NCI-H1417 treated with DMSO at 0.1 percent for 48 hours (cell line): ENCODE measurements at places on chromosomes 2 and 18.

DNA sequence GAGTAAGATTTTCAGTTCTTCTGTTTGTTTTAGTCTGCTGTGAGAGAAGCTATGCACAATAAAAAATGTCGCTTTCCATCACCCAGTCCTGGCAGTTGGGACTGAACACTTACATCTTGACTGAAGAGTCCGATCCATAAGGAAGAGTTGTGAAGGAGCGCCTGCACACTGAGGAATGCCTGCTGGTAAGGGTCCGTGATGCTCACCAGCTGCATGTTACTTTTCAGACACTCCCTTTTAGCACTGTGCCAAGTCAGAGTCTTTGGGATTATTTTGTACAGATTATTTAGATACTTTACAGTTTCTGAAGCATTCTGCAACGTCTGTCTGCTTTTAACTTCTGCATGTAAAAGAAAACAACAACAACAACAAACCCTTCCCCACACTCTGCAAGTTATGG lies 42.6 kb upstream of the CD302 start:
- DNase-seq = no peak

DNA sequence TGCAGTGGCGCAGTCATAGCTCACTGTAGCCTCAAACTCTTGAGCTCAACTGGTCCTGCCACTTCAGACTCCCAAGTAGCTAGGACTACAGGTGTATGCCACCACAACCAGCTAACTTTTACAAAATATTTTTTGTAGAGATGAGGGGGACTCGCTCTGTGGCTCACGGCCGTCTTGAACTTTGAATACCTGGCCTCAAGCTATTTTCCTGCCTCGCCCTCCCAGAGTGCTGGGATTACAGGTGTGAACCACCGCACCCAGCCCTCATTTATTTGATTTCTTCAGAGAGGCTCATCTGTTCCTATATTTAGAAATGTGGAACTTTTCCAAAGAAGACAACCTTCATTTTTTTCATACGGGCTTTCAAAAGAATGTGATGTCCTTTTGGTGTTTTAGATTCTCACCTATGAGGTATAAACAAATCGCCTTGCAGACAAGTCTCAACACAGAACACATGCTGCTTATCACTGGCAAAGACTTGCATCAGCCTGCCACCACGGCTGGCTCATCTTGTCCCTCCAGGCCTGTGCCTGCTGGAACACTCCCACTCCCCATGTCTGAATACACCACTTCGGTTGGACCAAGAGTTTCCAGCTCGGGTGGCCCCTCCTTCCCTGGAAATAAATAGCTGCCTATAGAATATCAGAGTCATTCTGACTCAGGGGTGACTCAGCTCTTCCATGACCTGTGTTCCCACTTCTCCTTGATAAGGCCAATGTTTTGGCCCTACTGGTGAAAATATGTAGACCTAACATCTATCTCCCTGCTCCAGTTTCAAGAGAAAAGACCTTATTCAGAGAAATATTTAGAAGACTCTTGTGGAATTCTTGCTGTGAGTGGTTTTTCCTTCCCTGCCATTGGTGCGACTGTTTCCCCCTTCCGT lies 202.6 kb downstream of the TGIF1 start:
- DNase-seq = no peak

- DNase-seq = no peak
These were observed 50.4 kb upstream of the MCM6 start for GRCh38 chr2:135926605-135927004.

DNA sequence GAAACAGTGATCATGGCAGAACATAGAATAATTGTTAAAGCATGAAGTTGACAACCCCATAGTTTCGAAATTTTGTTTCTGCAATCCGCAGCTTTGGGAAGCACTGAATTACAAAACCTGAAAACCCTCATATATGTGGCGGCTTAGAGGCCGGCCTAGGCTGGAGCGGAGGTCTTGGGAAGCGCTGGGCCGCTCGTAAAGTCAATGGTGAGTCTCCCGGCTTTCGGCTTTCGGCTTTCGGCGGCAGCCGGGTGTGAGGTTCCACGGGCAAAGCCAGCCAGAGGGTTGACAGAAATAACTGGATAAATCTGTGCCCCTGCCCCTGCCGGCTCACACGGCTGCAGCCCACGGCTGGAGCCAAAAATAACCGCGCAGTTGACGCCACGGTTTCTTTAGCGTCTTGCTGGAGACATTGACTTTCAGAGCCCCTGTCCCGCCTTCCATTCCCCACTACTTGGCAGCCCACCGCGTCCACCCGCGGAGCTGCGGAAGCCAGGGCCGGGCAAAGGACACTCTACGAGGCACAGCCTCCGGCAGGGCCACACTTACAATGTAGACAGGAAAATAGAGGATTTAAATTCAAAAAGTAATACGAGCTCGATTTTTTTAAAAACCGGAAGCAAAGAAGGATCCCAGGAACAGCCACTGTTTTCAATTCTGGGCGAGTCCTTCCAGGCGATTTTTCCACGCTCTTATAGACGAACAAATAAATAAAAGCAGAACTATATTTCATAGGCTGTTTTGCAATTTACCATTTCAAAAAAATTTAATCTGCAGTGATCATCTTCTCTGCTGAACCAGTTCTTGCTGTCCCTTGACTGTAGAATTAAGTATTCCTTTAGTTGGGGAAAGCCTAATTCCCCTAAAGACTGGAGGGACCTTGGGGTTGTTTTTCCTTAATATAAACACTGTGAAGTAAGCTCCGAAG lies 28.3 kb upstream of the ATP6V1B1 start:
- no peak for DNase-seq
